A172 (cell line): ENCODE measurements at places on chromosomes 1 and 21. TPM values are rescaled to one million over a fixed set of nuclear protein-coding genes. Genes with fewer than 3 reads are reported as not detected.
A peak's percentile ranks its signal among the peaks of the same experiment; 100 is the strongest.

Gene PRR9
- total RNA-seq = not detected in 2 replicates

DNA sequence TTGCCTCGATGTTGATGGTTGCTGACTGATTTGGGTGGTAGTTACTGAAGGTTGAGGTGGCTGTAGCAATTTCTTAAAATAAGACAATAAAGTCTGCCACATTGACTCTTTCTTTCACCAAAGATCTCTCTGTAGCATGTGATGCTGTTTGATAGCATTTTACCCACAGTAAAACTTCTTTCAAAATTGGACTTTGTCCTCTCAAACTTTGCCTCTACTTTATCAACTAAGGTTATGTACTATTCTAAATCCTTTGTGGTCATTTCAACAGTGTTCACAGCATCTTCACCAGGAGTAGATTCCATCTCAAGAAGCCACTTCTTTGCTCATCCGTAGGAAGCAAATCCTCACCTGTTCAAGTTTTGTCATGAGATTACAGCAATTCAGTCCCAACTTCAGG, 93.2 kb downstream of the PHTF1 start:
- DNase-seq = no peak

DNA sequence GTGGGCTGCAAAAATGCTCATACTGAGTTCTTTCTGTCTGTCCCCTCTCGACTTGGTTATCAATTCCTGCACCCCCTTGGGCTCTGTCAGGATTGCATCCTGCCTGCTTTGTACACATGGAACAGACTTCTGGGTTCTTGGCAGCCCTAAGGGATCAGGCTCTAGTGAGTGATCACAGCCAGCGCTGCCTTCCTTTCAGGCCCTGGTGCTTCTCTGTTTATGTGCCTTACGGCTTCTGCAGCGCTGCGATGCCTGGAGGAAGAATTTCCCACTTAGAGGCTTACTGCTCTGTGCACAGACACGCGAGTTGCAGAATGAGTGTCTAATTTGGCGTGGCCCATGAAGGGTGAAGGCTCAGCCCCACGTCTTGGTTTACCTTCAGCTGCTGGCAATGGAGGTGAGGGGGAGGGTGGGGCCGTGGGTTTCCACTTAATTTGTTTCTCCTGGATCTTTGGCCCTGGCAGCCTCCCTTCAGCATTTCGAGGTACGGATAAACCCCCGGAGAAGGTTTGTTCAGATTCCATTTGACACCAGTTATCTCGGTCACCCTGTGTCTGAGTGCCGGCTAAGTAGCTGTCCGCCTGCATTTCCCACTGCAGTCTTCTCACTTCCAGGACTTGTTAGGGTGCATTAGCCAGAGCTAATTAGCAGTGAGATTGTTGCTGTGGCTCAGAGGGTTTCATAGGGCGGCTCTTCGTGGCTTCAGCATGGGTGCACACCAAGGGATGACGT, 227.3 kb downstream of the DYRK1A start:
- DNase-seq = no peak

Gene KRTAP19-1
- total RNA-seq = not detected in 2 replicates

- peak; percentile 73 for DNase-seq
Observed at GRCh38 chr1:29711582-29712283, 475.4 kb downstream of the PTPRU start.

GRCh38 chr1:233617025-233617424, 3.1 kb downstream of the KCNK1 start:
- no peak for DNase-seq

DNA sequence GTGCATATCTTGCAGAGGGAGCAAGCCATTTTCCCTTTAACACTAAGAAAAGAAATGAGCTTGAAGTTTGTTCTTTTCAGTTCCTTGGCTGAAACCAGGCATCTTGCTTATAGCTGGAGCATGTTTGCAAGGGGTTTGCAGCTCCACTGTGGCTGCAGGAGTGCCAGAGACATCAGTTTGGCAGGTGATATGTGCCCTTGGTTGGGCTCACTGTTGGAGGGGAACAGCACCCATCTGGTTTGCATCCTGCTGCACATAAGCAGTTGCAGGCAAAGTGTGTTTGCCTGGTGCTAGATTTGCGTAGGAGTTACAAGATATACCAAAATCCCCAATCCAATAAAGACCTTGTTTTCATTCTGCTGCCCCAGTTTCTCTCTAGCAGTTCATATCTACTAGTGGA, 47.8 kb upstream of the IKBKE start:
- no peak for DNase-seq

- no peak for DNase-seq
Observed at GRCh38 chr1:219144658-219145315, 28.9 kb upstream of the LYPLAL1 start.

Gene SPTA1
- not detected in 2 replicates for total RNA-seq

- DNase-seq = peak; percentile 38
Observed at GRCh38 chr1:190320952-190321351, 156.7 kb downstream of the BRINP3 start.

Gene CELA2A
- total RNA-seq = not detected in 2 replicates

Gene NUAK2
- 16.3 and 18.4 TPM in 2 replicates for total RNA-seq

Gene C1orf87
- not detected in 2 replicates for total RNA-seq

Gene LCE1E
- total RNA-seq = not detected in 2 replicates

DNA sequence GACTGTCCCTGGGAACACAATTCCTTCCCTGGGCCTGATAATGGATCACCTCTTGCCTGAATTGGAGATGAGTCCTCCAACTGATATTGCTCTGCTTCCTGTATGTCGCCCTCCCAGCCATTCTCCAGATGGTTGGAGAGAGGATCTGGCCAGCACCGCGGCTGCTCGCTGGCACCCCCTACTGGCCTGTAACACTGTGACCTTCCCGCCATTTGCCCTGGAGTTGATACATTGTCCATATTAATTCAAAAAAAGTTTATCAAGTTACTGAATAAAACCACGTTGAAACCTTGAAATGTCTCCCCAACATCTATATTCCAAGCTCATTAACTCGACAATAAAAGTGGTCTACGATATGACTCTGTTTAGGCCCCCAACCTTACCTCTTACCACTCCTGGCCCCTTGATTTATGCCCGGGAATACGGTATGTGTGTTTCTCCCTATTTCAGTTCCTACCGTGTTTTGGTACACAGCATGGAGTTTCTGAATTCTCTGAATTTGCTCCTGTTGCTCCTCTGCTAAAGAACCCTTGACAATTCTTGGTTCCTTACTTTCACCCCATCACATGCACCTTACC, 241.8 kb upstream of the KIAA0040 start:
- no peak for DNase-seq

DNA sequence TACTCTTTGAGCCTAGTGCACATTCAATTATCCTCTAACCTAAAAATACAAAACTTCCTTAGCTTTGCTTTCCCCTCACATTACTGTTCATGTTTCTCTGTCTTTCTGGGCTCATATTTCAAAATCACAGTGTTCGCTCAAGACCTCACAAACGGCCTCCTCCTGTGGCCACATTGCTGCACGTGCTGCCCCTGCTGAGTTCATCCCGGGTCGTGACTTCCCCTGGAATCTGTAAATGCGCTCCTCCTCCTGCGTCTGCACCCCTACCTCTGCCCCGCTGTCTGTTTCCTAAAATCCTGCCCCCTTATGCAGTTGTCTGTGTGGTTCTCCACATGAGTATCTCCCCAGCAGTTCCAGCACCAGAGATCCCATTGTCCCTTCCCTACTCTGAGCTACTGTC, 45.5 kb upstream of the RAVER2 start:
- DNase-seq = no peak

Gene UBE2U
- not detected in 2 replicates for total RNA-seq

- DNase-seq = no peak
Observed at GRCh38 chr1:25527226-25527846, 16.1 kb upstream of the LDLRAP1 start.

DNA sequence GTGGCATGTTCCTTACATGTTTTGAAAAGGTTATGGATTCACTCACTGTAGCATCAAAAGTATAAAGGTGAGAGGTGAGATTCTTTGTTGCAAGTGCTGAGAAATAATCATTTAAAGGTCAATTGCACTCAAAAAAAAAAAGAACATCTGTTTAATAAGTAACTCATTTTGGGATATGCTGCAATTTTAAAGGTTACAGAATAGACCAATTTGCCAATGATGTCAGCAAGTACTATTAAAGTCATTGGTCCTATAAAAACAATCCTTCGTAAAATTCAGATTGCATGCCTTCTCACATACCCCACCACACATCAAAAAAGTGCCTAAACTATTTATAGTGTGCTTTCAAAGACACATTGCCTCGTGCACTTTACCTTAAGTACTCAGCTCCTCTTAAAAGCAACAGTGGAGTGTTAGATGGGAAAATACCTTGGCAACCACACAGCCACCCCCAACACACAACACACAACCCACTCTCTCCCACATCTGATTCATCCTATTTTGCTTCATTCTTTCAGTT, 218.2 kb upstream of the ADGRL2 start:
- no peak for DNase-seq

- DNase-seq = no peak
Observed at GRCh38 chr1:6130036-6130435, 50.1 kb downstream of the CHD5 start.

GRCh38 chr1:153534226-153534924, 1.4 kb downstream of the S100A6 start:
- DNase-seq = peak; percentile 74

DNA sequence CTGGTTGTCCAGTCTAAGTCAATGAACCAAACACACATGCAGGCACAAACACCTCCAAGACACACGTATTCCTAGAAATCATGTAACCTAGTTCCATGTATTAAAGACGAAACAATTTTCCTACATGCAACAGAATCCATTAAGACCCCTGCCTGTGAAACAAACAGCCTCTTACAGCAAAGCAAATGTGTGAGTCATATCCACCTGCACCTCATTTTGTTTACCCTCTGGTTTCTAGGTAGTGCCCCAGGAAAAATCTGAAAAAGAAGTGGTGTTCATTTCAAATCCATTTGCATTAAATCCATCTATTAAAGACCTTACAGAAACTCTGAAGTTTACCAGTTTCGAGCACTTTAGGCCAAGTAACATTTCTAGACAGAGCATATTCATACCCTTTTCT, 74.1 kb downstream of the VCAM1 start:
- no peak for DNase-seq

DNA sequence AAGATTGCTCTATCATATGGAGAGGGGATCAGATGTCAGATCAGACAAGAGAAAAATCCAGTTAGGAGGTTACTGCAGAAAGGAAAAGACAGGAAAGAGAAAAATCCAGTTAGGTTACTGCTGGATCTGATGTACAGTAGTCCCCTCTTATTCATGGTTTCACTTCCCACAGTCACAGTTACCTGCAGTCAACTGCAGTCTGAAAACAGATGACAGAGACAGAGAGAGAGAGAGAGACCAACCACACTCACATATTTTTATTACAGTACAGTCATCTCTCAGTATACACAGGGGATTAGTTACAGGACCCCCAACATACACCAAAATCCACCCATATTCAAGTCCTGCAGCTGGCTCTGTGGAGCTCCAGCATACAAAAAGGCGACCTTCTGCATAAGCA, 29.3 kb downstream of the NUP133 start:
- DNase-seq = no peak

GRCh38 chr1:226979517-226980121, 39.5 kb downstream of the COQ8A start:
- no peak for DNase-seq

Gene EPHB2
- 29.6 and 39.3 TPM in 2 replicates for total RNA-seq

- no peak for DNase-seq
Observed at GRCh38 chr1:14280909-14281308, 317.6 kb upstream of the KAZN start.

DNA sequence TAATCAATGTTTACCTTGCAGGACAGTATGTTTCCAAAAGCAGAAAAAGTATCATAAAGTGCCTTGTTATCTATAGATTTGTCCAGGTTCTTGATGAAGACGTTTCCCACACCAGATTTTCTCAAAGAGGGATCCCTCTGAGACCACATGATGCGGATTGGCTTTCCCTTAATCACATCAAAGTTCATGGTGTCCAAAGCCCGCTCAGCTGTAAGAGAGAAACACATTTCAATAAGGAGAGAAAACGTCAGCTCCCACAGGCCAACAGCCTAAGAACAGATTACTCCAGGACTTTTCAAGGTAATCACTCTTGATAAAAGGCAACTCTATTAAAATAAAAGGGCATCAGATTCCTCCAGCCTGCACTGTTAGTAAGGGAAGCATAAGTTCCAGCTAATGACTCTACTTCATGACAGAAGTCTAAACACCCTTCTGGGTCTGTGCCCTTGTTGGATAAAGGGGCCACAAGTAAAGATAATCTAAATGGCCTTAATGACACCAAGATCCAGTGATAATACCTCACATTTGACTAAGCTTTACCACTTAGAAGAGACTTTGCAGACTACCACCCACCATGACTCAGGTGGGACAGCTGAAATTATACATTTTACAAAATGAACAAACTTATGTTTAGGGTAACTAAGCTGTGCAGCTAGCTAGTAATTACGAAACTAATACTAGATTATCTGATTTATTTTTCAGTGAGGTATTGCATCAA, 4.1 kb downstream of the PABPC4 start:
- no peak for DNase-seq

Gene CELA3B
- not detected in 2 replicates for total RNA-seq

GRCh38 chr1:207261971-207262370, 59.5 kb upstream of the CD55 start:
- DNase-seq = no peak

- no peak for DNase-seq
Observed at GRCh38 chr21:30613836-30614235, at the start of gene KRTAP6-1. Gene KRTAP6-1 (minus strand): TSS chr21:30613930. CDS start chr21:30613904, 26 bp downstream.

DNA sequence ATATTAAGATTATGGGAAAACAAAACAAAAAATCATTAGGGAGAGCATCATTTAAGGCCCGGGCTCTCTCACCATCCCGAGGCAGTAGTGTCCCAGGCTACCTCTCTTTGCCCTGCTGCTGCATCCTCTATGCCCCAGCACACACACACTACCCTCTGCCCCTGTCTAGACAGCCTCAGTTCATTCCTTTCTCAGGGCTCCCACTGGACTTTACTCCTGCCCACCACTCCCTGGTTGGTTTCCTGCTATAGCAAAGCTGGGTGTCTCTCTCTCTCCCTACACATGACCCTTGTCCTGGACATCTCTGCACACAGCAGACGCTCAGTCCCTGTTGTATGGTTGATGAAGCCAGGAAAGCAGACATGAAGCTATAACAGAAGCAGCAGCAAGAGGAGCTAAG, 30.7 kb downstream of the GNG12 start:
- DNase-seq = no peak

DNA sequence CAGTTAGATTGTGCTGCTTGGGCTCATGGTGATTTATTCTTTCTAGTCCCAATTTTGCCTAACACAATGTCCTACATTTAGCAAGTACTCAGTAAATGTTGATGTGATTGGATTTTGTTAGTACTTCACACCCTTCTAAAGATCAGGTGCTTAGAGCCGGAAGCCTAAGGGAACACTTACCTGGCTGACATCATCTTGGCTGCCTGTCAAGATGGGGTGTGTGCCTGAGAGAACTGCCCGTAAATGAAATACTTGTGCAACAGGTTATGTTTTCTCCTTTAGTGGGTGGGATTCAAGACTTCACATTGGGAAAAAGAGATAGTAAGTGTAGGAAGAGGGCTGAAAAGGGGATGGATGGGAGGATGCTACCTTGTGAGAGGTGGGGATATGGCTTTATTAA, 75.5 kb upstream of the MACF1 start:
- no peak for DNase-seq
